ENCODE measurements at places on chromosomes 7 and 10.

DNA sequence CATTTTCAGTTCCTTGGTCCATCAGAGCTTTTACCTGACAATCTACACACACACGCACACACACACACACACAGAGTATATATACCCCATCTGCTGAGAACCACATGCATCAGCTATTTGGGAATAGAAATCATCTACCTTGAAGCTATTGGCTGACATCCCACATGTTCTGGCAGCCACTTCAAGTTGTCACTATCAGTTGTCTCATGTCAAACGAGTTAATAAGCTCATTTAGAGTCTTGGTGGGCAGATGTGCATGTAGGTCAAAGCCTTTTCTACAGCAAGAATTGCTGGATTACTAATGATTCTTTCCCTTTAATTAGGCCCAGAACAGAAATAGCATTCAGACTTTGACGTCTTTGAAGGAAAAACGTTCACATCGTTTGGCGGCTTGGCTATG is 36.8 kb downstream of the COL28A1 start:
- no peak for DNase-seq

GRCh38 chr7:137399827-137400823 is 56.6 kb upstream of the PTN start:
- no peak for DNase-seq

GRCh38 chr7:46710927-46711326 is 789.9 kb upstream of the IGFBP3 start:
- no peak for DNase-seq

GRCh38 chr7:117827862-117828261 is 45.4 kb downstream of the CTTNBP2 start:
- no peak for DNase-seq

- DNase-seq: no peak
Observed at GRCh38 chr7:44045226-44046014, 918 bp downstream of the DBNL start.

DNA sequence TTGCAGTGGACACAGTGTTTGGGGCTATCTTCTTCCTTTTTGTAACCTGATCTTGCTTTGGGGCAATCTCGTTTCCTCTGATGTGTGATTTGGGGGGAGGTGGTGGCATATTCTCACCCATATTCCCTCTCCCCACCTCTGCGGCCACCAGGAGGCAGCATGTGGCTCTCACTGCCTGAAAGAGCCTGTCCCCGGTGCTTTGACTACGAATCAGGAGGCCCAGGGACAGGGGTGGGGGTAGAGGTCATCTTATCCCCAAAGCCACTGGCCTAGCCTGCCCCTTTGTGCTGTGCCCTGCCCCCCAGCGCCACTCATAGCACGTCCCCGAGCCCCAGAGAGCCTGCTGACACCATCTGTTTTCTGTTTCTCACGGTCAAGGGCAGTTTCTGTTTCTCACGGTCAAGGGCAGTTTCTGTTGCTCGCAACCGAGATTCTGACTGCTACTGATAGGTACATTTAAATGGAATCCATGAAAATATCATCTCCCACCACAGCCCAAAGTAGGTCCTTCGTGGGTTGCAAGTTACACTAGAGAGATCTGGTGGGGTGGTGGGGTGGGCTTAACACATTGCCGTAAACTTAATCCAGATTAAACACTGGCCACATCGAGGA is 28.2 kb downstream of the PHYH start:
- peak; percentile 21 for DNase-seq

DNA sequence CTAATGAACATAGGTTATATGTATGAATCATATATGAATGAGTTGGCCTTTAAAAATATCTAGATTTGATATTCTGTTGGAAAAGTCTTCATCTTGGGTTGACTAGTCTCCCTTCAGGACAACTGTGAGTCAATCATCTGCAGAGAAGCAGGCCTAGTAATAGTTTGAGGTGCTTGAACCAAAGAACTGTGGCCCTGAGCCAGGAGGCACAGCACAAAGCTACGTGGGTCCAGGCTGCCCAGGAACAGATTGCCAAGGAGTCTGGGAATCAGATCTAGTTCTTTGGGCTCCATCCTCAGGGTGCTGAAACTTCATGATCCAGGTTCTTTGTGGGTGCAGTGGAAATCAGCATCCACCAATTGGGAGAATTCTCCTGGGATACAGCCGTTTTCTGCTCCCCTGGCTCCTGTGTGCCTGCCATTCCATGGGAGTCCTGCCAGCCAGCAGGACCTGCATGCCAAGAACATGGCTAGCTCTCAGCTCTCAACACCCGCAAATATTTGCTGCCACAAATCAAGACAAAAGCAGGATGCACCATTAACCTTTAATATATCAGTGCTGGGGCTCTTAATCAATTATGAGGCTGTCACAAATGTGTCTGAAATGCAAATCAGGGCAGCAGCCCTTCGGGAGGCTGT is 709.0 kb downstream of the GRID1 start:
- no peak for DNase-seq

DNA sequence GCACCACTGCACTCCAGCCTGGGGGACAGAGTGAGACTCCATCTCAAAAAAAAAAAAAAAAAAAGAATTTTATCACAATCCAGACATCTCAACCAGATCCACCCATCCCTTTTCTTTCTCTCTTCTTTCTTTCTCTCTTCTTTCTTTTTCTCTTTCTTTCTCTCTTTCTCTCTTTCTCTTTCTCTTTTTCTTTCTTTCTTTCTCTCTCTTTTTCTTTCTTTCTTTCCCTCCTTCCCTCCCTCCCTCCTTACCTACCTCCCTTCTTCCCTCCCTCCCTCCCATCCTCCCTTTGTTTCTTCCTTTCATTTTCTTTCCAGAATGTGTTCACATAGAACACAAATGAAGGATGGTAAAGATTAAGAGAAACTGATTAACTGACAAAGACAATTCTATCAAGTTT is 18.1 kb upstream of the HOXA13 start:
- no peak for DNase-seq

- no peak for DNase-seq
Observed at GRCh38 chr7:159192725-159193453, 48.2 kb upstream of the VIPR2 start.

GRCh38 chr7:133478591-133479135 is 225.8 kb downstream of the EXOC4 start:
- no peak for DNase-seq

- no peak for DNase-seq
Observed at GRCh38 chr10:80900661-80901060, 363.0 kb downstream of the SH2D4B start.

GRCh38 chr10:11179516-11180105 is 161.9 kb downstream of the CELF2 start:
- DNase-seq: no peak

DNA sequence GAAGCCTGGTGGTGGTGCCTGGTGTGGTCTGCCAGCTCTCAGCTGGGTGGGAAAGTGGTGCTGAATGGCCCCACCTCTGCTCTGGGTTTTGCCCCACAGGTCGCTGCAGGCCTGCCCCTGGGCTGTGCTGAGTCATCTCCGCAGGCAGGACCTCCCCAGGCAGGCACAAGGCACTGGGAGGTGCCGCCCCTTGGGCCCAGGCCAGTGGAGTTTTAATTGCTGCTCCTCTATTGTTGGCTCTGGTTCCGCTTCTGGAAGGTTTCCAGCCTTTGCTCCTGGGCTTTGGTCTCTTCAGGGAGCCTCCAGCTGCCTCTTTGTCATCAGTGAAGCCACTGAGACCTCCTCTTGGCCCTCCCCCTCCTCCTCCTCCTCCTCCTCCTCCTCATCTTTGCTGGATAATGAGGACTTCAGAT is 180.3 kb upstream of the GRB10 start:
- no peak for DNase-seq

GRCh38 chr10:48474765-48475365 is 130.0 kb downstream of the ARHGAP22 start:
- DNase-seq: no peak

GRCh38 chr7:74569501-74570075 is 87.9 kb upstream of the GTF2I start:
- DNase-seq: no peak

DNA sequence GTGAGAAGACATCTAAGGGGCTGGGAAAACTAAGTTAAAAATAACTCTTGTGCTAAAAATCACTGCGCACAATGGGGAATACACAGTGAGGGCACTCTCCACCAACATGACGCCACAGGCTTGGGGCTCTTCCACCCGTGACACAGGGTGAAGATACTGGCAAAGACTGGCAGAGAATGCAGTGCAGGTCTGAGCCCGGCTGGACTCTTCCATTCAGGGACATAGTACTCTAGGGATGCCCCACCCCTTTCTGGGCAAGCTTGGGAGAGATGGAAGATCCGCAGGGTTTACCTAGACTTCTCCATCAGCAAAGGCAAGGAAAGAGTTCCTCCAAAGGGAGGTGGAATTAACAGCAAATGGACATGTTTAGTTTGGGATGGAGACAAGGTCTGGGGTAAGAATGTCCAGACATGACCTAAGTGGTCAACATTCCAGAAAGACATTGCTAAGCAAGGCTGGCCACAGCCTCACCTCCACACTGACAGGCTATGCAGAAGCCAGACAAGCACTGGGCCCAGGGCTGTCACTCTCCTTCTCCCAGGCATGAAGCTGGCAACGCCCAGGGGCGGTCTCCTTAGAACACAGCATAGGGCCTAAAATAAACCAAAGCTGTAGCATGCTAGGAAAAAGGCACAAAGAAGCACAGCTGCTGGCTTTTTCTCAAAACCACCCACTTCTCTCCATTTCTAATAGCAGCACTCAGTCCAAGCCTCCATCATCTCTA is 28.1 kb downstream of the XPNPEP1 start:
- no peak for DNase-seq

- no peak for DNase-seq
Observed at GRCh38 chr10:122341141-122341810, 33.2 kb upstream of the PLEKHA1 start.

DNA sequence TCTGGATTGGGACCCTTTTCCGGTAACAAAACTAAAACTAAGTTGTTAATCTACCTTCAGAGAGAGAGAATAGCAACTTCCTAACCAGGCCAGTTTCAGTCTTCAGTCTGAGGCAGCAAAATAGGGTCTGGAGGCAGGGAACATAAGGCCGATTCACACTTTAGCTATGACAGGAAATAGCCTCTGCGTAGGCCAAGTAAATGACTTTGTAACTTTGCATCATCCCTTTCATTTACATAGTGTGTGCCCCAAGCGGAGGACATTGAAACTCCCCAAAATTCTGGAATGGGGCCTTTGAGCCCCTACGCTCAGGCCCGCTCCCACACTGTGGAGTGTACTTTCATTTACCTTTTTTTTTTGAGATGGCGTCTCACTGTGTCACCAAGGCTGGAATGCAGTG is 1.7 kb upstream of the UPP1 start:
- no peak for DNase-seq

DNA sequence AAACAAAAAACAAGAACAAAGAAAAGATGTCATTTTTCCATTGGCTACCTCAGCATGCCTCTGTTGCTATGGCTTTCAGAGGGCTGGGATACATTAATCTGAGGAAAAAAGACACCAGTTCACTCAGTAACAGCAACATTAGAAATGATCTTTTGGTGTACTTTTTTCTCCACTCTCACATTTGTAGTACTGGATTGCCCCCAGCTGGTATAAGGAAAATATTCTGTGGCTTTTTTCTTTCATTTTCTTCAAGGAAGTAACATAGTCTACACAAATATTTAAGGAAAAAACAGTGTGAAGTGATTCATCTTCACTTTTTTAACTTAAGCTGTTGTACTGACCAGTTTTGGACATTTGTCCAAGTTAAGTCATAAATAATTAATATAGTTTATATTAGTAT is 482.3 kb downstream of the SORCS1 start:
- no peak for DNase-seq

DNA sequence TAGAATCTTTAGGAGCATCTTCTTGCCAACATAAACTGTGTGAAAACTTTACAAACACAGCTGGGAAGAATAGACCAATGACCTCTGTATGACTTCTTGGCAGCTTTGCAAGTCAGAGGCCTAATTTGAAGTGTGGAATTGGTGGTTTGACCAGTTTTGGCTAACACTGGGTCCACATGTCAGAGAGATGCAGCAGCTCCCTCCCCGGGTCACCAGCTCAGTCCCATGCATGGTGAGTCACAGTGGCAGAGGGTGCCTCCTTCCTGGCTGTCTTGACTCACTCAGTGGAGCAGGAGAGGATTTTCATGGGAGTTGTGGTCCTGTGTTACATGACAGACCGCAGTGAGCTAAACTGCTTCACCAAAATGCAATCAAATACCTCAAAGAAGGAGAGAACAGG is 8.2 kb upstream of the STARD3NL start:
- DNase-seq: no peak

GRCh38 chr10:118670472-118671124 is 75.2 kb upstream of the PRLHR start:
- no peak for DNase-seq

GRCh38 chr10:101817337-101818118 is 716 bp downstream of the OGA start:
- DNase-seq: no peak

Data from stimulated activated CD8-positive, alpha-beta memory T cell treated with anti-CD3 and anti-CD28 coated beads, Interleukin-7, amount 100 ng/mL, for 1 hour (primary cell).